ENCODE measurements at places on chromosomes 3 and 15.

DNA sequence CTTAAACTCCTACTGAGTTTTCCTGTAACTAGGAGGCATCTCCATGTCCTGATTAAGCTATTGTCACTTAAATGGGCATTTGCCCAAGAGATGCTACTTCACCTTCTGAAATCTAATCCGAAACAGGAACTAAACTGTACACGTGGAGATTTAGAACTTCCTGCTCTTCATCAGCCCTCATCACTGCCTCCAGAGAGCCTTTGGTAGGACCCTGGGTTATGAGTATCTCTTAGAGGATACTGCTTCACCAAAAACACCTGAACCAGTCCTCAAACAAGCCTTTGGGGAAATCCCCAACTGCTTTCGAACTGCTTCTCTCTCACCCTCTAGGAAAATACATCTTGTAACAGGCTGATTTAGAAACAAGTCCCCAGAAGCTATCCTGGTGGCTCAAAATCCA lies 320.3 kb downstream of the GAP43 start:
- no peak for ATAC-seq

- ATAC-seq = no peak
These were observed 58.5 kb downstream of the PIK3R4 start for GRCh38 chr3:130688015-130688688.

- ATAC-seq = no peak
These were observed 39.4 kb upstream of the TRIM71 start for GRCh38 chr3:32778389-32778788.

GRCh38 chr15:90915808-90916440 lies 12.8 kb downstream of the MAN2A2 start:
- ATAC-seq = no peak

GRCh38 chr3:169527507-169527906 lies 136.0 kb downstream of the MECOM start:
- no peak for ATAC-seq

GRCh38 chr3:146104068-146104467 lies 56.9 kb downstream of the PLOD2 start:
- ATAC-seq = no peak

Measured in activated CD4-positive, CD25-positive, alpha-beta regulatory T cell treated with anti-CD3 and anti-CD28 coated beads, Interleukin-2, amount 50 U/mL, for 24 hours (primary cell).